ENCODE measurements at places on chromosomes 11 and 22.

GRCh38 chr11:9575260-9576240, 2.1 kb downstream of the WEE1 start:
- DNase-seq = peak; percentile 59

DNA sequence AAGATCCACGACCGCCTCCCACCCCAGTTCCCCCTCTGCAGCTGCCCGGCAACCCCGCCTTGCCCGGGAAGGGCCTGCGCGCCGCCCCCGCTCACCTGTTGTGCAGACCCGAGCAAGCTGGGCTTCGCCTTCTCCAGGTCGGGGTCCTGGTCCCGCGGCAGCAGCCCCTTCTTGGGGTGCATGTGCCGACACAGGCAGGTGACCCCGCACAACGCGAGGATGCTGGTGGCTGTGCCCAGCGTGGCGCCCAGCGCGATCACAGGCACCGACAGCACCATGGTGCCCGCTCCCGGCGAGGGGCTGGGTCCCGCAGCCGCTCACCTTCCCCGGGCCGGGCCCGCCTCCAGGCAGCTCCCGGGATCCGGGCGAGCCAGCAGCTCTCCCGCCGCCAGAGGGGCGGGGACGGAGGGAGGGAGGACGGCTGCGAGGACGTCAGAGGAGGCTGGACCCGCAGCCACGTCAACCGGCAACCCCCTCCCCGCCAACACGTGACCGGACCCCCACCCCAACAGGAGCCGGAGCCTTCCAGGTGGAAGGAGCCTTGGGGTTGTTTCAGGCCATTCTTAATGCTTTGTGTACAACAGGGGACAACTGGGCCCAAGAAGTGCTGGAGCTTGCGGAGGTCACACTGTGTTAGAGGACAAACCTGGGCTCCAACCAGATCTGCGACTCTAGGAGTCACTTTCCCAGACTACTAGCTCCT, at the start of gene SYT13:
Gene SYT13, minus strand, starts transcription at position 412 of the 703 bp plus-strand sequence. Its CDS starts 134 bp downstream, at position 278.
- peak; percentile 83 for DNase-seq

GRCh38 chr11:78079232-78080083, at the start of gene NDUFC2:
Gene NDUFC2, minus strand, starts transcription at chr11:78079862. Its CDS starts 118 bp downstream, at chr11:78079744.
- peak; percentile 82 for DNase-seq

- peak; percentile 82 for DNase-seq
Observed at GRCh38 chr11:10405865-10406592, 49.0 kb upstream of the AMPD3 start.

- no peak for DNase-seq
Observed at GRCh38 chr11:17517186-17517585, 27.0 kb downstream of the USH1C start.

DNA sequence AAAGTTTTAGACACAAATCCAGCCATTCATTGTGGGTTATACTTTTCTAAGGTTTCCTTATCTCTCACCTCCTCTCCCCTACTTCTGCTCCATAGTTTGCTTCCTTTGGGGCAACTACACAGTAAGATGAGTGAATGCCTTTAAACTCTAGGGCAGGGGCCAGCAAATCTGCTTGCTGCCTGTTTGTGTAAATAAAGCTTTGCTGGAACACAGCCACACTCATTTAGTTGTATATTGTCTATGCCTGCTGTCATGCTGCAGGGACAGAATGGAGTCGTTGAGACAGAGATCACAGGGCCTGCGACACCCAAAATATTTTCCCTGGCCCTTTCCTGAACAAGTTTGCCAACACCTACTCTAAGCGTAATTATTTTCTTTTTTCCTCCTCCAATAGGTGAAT, 58.7 kb downstream of the TECTA start:
- no peak for DNase-seq

- DNase-seq = no peak
Observed at GRCh38 chr11:131033151-131033651, 116.9 kb upstream of the SNX19 start.

- DNase-seq = no peak
Observed at GRCh38 chr11:72254299-72254993, 10.5 kb upstream of the PHOX2A start.

DNA sequence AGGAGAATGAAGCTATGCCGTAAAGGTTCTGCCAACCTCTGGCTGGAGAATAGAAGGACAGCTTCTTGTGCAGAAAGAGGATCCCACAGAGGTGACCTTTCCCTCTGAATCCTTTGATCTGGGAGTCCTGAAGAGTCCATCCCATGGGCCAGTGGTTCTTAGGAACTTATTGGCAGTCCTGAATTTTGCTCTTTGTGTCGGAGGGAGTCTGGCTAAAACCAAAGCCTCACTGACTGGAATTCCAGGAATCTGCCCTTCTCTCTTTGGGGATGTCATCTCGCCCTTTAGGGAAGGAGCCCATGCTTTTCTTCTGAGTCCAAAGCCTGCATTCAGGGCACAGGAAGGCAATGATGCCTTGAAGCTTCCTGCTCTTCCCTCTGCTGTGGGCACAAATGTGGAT, 45.5 kb downstream of the PKNOX2 start:
- DNase-seq = no peak

GRCh38 chr22:30356449-30357235, at the start of the genes CCDC157 and SF3A1:
Gene CCDC157, plus strand, starts transcription at chr22:30357007. Its CDS starts 8,994 bp downstream, at chr22:30366001.
Gene SF3A1, minus strand, starts transcription at chr22:30356894. Its CDS starts 102 bp downstream, at chr22:30356792.
- peak; percentile 86 for DNase-seq

DNA sequence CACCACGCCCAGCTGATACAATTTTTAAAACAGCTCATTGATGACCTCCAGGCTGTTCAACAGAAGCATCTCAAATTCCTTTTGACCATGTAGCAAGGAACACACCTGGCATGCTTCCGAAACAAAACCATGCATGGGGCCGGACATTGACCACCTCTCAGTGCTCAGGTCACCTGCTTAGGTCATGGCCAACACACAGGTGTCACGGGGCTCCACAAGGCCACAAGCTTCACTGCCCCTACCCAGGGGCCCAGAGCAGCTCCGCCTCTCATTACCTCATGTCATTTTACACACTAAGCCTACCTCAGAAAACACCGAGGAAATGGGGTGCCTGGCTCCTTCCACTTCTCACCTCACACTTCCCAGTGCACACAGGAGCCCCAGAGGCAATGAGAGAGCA, 26.6 kb downstream of the YPEL1 start:
- no peak for DNase-seq

DNA sequence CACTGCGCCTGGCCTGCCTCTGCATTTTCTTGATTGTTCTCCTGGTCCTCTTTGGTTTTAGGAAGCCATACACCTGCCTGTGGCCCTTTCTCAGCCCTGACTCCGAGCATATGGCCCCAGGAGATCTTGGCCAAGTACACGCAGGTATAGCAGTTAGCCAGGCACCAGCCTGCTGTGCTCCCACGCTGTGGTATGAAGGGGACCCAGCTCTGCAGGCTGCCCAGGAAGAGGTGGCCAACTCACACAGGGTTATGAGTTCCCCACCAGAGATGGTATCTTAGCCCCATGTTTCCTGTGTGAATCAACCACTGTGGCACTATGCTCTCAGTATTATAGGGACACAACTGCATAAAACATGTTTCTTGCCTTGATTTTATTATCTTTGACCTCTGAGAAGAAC, 31.1 kb downstream of the SGSM3 start:
- no peak for DNase-seq

DNA sequence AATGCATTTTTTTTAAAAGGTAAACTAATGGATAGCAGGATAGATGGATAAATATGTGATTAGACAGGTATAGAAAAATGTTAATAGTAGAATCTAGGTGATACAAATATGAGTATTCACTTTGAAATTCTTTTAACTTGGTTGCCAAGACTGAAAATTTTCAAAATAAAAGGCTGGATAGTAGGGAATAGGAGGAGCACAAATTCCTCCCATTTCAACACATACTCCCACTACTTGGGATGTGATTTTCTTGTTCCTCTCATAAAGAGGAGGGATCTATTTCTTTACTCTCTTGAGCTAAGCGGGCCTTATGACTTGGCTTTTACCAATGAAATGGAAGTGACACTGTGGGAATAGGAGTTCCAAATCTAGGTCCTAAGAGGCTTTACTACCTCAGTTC, 35.9 kb downstream of the PIK3C2A start:
- DNase-seq = no peak

- DNase-seq = peak; percentile 90
Observed at GRCh38 chr11:69007975-69008381, 5.1 kb downstream of the MRGPRF start.

DNA sequence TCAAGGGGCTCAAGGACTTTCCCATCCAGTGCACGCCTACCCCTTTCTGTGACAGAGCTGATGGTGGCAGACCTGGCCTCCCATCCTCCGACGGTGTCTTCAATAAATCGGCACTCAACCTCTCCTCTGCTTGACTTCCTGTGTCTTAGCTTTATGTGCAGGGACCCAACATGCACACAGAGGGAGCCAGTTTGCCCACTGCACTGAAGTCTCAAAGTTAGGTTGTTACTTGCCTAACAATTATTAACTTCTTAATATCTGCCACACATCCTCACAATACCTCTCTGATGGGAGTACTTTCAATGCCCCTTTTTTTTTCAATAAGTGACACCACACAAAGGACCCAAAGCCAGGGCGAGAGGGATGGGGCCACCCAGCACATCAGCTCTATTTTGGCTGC, 3.6 kb downstream of the IZUMO1R start:
- DNase-seq = no peak

GRCh38 chr22:36853407-36854099, 7.3 kb upstream of the NCF4 start:
- peak; percentile 30 for DNase-seq

DNA sequence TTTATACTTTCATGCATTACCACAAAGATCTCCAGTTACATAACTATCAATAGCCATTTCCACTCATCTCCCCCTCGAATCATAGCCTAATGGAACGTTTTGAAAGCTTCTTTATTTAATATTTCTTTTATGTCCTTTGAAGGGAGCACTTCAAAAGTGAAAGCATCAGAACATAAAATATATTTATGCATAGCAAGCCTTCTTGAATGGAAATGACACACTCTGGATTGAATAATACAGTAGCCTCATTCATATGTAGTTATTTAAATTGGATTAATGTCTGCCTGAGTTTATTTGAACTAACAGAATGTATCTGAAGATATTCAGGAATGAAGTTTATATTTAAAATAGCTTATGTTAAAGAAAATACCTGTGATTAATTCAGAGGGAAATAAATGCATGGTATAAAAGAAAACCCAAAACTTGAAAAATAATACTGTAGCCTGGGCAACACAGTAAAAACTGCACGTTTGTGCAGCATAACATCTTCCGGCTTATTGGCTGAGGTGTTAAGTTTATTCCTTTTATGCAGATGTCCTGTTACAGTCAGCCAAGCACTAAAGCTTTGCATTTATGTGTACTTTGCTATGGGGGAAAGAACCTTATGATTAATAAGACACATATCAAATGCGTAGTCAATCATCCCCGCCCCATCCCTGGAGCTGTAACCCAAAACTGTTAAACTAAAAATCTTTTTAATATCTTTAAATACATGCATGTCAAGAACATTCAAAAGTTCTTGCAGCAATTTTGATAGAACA, 22.0 kb downstream of the OOSP3 start:
- DNase-seq = no peak

DNA sequence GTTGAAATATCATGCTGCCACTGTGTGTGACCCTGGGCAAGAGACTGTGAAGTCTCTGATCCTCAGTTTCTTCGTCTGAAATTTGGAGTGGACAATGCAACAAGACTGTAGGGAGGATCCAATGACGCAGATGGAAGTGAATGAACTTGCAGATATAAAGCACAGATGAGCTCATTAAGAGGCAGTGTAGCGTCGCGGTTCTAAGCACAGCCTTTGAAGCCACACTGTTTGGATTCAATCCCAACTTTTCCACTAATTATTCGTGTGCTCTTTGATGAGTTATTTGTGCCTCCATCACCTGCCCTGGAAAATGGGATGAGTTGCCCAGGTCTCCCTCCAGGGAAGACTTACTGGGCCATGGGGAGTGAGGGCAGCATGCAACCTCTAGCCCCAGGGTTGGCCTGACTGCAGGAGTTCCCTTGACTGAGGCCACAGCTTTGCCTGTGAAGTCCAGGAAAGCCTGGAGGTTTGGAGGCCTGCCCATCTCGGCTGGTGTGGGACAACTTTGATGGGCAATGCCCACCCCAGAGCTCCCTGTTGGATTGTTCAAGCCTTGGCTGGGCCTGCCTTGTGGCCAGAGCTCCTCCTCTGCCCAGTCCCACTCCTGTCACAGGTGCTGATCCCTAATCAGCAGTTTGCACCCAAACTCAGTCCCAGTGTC, 266.0 kb upstream of the B3GAT1 start:
- no peak for DNase-seq

- DNase-seq = no peak
Observed at GRCh38 chr11:133800666-133801065, 44.6 kb downstream of the SPATA19 start.

GRCh38 chr11:110159476-110159875, 66.3 kb downstream of the ZC3H12C start:
- DNase-seq = no peak

DNA sequence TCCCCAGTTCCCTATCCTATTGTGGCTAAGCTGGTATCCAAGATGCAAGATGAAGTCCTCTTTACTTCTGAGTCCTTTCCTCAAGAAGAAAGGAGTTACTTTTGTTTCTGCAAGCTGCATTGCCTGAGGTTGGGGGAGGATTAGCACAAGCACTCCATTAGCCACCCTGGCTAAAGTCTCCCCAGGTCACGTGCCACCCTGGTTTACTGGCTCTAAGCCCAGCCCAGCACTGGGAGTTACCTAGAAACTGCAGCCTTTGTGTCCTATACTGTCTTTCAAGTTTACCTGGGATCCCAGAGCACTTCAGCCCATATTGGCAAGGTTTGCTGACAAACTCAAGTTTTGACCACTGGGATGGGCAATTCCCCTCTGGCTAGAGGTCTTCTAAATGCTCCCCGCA, 78.4 kb upstream of the DBX1 start:
- DNase-seq = peak; percentile 20

DNA sequence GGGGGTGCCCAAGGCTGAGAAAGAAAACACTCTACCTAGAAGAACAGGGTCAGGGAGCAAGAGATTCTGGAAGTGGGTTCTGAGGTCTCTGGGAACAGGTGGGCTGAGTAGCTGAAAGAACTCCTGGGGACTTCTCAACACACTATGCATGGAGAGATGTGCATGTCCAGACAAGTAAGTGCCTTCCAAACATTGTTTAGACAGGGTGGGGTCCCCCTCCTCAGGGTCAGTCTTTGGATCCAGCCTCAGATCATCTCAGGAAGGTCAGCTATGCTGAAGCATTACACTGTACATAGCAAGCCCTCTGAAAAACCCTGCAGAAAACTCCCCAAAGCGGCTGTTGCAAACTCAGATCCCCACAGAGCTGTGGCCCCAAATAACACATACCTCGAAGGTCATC, 53.9 kb upstream of the SCUBE2 start:
- no peak for DNase-seq

DNA sequence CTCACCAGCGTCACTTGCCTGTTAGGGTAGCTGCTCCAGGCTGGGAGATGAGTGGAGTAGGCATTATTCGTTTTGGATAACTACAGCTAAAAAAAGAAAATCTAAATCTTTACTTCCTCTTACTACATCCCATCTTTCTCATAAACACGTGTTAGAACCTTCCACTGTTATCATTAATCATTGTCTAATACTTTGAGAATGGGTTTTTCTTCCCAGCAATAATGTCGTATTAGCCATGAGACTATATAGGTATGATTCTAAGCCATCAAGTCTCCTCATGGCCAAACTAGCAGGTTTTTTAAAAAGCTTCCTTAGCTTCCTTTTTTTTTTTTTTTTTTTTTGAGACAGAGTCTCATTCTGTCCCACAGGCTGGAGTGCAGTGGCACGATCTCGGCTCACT, 3.9 kb upstream of the TEF start:
- no peak for DNase-seq

- no peak for DNase-seq
Observed at GRCh38 chr11:40647295-40647694, 812.2 kb downstream of the LRRC4C start.

All from NCI-H345 (cell line).